ENCODE measurements at places on chromosomes 3 and 15.

DNA sequence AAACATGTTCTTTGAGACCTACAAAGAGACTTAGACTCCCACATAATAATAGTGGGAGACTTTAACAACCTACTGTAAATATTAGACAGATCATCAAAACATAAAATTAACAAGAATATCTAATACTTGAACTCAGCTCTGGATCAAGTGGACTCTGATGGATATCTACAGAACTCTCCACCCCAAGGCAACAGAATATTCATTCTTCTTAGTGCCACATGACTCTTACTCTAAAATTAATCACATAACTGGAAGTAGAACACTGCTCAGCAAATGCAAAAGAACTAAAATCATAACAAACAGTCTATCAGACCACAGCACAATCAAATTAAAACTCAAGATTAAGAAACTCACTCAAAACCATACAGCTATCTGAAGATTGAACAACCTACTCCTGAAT lies 15.9 kb upstream of the PLSCR2 start:
- DNase-seq: no peak

- DNase-seq: no peak
These were observed 42.4 kb downstream of the PCSK6 start for GRCh38 chr15:101447168-101447533.

DNA sequence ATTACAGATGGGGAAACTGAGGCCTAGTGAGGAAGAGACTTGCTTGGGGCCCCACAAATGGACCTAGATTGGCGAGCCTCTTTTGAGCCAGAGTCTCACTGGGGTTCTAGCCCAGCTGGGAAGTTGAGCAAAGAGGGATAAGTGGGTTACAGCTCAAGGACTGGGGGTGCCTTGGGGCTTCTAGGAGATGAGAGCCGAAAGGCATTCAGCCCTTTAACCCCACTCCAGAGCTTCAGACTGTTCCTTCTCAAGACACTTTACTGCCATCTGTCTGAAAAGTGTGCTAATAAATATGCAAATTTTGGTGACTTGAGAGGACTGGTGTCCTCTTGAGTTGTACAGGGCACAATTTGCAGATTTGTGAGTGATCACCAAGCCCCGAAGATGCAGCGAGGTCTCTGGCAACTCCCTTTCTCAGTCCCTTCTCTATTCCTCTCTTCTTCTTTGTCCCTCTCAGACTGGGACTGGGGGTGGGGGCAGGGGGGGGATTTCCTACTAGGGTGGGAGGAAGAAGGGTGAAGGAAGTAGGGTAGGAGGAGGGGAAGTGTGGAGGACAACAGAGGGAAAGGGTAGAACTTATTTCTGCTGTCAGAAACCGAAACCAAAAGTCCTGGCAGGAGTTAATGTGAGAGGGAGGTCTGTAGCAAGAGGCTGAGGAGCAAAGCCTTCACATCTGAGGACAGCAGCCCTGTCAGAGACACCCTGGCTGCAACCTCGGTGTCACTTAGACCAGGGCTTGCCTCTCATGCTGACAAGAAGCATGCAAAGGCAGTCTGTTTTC lies 16.2 kb upstream of the ANKDD1A start:
- DNase-seq: peak; percentile 49

GRCh38 chr3:105085506-105085905 lies 281.2 kb upstream of the ALCAM start:
- DNase-seq: no peak

- no peak for DNase-seq
These were observed 50.5 kb downstream of the HRH1 start for GRCh38 chr3:11204697-11205348.

- DNase-seq: no peak
These were observed 55.9 kb downstream of the VGLL4 start for GRCh38 chr3:11587766-11588165.

- DNase-seq: no peak
These were observed 2.3 kb upstream of the MYL3 start for GRCh38 chr3:46865546-46865945.

GRCh38 chr3:177150218-177150916 lies 46.9 kb downstream of the TBL1XR1 start:
- no peak for DNase-seq

- DNase-seq: no peak
These were observed 15.3 kb upstream of the TNFSF10 start for GRCh38 chr3:172538368-172539151.

- no peak for DNase-seq
These were observed 14.1 kb downstream of the PTPN23 start for GRCh38 chr3:47394881-47395280.

DNA sequence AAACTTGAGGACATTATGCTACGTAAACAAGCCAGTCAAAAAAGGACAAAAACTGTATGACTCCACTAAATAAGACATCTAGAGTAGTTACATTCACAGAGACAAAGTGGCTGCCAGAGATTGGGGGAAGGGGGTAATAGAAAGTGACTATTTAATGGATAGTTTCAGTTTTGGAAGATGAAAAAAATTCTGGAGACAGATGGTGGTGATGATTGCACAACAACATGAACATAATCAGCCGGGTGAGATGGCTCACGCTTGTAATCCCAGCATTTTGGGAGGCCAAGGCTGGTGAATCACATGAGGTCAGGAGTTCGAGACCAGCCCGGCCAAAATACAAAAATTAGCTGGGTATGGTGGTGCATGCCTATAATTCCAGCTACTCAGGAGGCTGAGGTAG lies 40.6 kb downstream of the DPP8 start:
- DNase-seq: peak; percentile 89

- DNase-seq: peak; percentile 86
These were observed 109.8 kb downstream of the PPP2R3A start for GRCh38 chr3:136075218-136075808.

DNA sequence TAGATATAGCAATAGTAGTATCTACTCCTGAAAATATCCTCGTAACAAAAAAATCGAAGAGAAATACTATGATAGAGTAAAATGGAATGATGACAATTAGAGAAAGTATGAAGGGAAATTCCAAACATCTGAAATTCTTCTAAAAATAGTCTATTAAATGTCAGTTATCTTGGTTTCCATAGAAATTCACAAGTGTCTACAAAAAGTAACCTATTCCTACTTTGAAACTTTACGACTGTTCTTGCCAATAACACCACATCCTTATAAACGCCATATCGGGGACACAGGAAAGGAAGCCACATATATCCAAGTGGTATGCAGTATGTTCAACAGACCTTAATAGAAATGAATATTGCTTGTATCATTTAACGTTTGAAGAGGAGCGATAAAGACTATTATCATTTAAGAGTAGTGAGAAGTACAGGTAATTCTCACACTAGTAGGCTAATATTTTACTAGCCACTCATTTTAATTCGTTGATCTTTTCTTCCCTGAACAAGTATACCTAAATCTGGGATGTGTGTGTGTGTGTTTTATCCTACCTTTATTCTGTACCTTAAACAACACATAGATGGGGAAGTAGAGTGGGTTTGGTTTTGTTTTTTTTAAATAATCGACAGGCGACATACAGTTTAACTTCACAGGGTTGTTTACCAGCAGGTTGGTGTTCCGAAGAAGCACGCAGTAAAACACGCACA lies 1.2 kb downstream of the GPR176 start:
- DNase-seq: peak; percentile 74

GRCh38 chr15:75031848-75032247 lies 8.5 kb downstream of the PPCDC start:
- no peak for DNase-seq

DNA sequence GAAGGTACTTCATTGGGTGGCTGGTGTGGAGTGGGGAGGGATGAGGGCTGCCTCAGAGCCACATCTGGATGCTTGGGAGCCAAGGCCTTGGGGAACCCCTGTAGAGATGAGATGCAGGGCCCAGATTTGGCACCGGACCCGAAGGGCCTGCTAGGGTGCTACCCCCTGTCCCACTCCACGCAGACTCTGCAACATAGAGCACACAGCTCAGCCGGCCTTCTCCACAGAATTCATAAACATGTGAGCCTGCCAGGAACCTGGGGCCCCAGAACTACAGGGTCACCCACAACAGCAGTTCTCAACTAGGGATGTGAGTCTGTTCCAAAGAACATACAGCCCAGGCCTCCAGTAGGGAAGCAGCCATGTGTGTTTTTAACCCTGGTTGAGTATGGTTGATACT lies 62.8 kb downstream of the LRIG1 start:
- no peak for DNase-seq

- no peak for DNase-seq
These were observed 14.6 kb upstream of the LMOD3 start for GRCh38 chr3:69137005-69137404.

GRCh38 chr3:164641071-164641470 lies 437.2 kb downstream of the SI start:
- peak; percentile 52 for DNase-seq

- no peak for DNase-seq
These were observed 26.2 kb upstream of the ZNF770 start for GRCh38 chr15:35014241-35014640.

DNA sequence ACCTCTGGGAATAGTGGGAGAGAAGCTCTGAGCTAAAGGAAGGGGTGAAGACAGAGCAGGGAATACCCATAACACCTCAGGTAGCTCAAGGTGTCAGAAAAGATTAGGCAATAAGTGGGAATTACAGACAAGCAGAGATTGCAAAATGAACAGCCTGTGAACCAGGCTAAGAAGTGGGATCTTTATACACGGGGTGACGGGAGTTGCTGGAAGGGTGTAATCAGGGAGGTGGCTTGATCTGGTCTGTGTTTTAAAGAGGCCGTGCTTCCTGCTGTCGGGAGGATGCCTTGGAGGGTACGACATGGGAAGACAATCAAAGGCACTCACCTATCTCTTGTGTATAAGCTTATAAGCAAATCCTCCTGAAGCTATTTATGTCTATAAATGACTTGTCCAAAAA lies 216.3 kb downstream of the CLSTN2 start:
- no peak for DNase-seq

GRCh38 chr15:82830427-82831173 lies 21.2 kb downstream of the WHAMM start:
- no peak for DNase-seq

DNA sequence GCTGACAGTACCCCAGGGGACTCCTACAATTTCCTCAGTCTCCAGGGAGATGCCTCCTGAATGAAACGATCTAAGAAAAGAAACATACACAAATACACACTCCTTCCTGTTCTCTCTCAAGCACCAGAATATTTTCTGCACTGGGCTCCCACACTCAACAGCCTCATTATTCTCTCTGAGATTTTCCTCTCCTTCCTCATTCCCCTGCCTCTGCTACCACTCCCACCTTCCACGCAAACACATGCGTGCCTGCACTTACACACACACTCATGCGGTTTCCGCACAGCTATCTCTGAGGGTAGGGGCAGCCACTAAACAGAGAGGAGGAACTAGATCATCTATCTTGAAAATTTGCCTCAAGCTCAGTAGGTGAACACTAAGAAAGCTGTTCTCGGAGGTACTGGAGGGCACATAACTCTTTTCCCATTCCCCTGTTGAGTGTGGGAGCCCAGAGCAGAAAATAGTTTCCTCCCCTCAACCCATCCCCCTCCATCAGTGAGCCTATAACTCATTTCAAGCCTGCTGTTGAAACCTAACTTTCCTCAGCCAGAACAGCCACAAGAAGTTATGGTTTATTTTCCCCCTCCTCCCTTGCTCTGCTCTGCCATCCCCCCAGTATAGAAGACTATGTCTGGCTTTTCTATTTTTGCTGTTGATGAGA lies 30.5 kb upstream of the TIPARP start:
- peak; percentile 34 for DNase-seq

- peak; percentile 51 for DNase-seq
These were observed 36.8 kb downstream of the MUC4 start for GRCh38 chr3:195774917-195775316.

- DNase-seq: no peak
These were observed 148.8 kb downstream of the LEKR1 start for GRCh38 chr3:156974931-156975330.

- DNase-seq: peak; percentile 73
These were observed 309.6 kb downstream of the TUSC7 start for GRCh38 chr3:117019082-117019713.

DNA sequence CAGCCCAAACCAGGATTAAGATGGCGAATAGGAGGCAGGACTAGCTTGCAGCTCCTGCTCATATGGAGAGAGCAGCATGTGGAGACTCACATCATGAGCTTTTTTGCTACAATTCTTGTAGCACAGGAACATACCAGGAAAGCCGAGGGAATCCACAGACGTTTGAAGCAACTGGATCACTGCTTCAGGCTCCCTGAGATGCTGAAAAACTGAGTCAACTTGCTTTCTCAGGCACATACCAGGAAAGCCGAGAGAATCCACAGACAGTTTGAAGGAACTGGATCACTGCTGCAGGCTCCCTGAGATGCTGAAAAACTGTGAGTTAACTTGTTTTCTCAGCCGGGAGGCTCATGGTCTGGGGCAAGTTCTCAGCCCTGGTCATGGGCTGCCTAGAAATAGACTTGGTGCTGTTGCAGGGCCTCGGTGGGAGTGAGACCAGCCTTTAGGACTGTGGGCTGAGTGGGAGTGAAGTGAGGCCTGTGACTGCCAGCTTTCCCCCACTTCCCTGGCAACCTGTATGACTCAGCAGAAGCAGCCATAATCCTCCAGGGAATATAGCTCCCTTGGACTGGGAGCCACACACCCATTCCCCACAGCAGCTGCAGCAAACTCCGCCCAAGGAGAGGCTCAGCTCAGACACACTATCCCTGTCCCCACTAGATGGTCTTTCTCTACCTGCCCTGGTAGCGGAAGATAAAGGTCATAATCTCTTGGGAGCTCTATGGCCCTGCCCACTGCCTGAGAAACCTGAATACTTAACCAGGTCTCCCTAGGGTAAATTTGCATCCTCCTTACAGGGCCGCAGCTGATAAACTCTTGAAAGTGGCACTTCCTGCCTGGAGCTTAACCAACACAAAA lies 51.9 kb upstream of the PFN2 start:
- peak; percentile 25 for DNase-seq

DNA sequence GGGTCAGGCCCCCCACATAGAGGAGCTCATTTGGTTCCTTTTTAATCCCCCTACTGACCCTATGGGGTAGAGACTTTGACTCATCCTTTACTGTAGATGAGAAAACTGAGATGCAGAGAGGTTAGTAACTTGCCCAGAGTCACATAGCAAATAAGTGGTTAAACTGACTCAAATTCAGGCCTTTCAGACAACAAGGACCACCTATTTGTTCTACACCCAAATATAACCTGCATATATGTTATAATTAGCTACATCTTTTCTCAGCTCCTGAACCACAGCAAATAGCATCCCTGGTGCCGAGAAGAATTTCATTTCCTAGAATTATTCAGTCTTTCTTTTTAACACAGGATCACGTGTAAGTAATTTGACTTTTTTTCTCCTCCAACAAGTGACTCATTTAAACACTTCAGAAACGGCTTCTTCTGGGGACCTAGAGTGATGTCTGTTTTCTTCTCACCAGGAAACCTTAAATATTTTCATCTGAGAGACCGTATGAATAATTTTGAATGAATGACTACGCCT lies 57.4 kb downstream of the MGLL start:
- DNase-seq: peak; percentile 29

- no peak for DNase-seq
These were observed 476.9 kb downstream of the MECOM start for GRCh38 chr3:169186596-169186995.

GRCh38 chr15:80070840-80071239 lies 11.4 kb downstream of the ZFAND6 start:
- peak; percentile 76 for DNase-seq

- DNase-seq: no peak
These were observed 138.0 kb downstream of the DUT start for GRCh38 chr15:48469271-48469670.

All from fibroblast of mammary gland (primary cell).